ENCODE measurements at places on chromosomes 4 and X. TPM values are rescaled to one million over a fixed set of nuclear protein-coding genes. Genes with fewer than 3 reads are reported as not detected.
A peak's percentile ranks its signal among the peaks of the same experiment; 100 is the strongest.

- peak; percentile 28 for DNase-seq
Measured at GRCh38 chrX:27767387-27767786, 40.4 kb upstream of the MAGEB10 start.

The MAGEB17 gene
- total RNA-seq, result not detected

GRCh38 chr4:100114909-100115308, 75.4 kb downstream of the DDIT4L start:
- DNase-seq, result no peak

DNA sequence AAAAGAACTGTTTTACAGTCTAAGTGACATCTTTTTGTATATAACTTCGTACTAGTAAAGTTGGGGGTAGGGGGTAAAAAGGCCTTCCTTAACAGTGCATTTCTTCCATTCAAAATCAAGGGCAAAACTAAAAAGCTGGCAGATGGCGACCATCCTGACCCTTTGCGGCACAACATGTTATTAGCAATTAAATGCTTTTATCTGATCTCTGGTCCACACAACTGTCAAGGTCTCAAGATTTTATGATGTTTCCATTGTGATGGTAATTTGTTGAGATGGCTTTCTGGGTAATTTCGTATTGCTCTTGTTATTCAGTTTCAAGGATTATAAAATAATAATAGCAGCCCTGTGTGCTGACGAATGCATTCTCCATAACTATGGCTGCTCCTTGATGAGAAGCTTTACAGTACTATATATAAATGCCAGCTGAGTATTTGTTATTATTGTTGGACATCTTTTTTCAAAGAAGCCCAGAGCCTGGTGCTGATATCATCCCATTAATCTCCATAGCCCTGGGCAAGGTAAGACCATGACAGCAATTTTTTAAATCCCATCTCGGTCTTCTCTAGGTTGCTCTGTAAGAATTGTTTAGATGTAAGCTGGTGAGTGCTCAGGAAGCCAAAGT, 89.5 kb downstream of the CBR4 start:
- no peak for DNase-seq

The MSANTD1 gene
- 0.63 TPM for total RNA-seq

Data from fibroblast of the aortic adventitia (primary cell).